8988T (cell line): ENCODE measurements at places on chromosomes 4 and X.

DNA sequence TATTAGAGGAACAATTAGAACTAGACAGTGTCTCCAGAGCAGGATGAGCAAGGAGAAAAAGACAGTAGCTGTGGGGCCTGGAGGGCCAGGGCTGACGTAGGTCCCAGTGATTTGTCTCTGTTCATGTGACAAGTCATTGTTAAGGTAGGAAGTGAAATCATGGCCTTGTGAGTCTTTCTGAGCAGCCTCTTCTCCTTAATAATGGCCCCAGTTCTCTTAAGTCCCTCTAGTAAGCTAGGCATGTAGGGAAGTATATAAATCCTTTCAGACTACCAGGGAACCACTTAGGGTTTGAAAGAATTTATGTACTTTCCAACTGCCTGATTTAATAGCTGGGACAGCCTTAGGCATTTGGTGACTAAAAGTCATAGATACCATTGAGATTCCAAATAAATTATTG is 133.0 kb downstream of the KLHL8 start:
- no peak for DNase-seq

- DNase-seq: no peak
These were observed 29.3 kb upstream of the BCOR start for GRCh38 chrX:40127052-40127451.

DNA sequence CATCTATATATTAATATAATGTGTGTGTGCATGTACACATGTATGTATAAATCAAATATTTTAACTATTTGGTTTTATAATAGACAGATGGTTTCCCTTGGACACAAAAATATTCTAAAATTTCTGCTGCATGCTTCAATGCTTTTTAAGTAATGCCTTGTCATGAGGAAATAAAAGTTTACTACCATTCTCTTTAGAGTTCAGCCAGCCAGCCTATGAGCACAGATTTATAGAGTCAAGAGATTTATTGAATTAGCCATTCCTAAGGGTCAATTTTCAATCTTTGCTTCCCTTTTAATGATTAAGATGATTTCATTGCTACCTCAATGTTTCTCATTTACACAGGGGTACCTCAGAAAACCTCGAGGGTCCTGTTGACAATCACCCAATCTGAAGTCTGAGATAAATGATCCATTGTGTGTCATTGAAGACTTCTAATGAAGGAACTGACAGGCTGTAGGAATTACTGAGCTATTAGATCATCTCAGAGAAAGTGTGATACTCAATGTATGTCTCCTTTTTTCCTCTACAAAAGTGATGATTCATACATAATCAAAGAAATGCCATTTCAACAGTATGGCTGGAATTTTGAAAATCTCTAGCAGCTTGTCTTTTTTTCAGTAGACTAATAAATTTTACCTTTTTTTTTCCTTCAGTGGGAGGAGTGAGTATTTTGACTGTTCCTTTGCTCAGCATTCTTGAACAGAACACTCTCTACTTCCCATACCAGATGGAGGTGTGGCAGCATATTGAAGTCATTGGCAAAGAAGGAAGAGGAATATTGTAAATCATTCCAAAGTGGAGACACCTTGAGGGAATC is 222.6 kb upstream of the PCDH18 start:
- no peak for DNase-seq

DNA sequence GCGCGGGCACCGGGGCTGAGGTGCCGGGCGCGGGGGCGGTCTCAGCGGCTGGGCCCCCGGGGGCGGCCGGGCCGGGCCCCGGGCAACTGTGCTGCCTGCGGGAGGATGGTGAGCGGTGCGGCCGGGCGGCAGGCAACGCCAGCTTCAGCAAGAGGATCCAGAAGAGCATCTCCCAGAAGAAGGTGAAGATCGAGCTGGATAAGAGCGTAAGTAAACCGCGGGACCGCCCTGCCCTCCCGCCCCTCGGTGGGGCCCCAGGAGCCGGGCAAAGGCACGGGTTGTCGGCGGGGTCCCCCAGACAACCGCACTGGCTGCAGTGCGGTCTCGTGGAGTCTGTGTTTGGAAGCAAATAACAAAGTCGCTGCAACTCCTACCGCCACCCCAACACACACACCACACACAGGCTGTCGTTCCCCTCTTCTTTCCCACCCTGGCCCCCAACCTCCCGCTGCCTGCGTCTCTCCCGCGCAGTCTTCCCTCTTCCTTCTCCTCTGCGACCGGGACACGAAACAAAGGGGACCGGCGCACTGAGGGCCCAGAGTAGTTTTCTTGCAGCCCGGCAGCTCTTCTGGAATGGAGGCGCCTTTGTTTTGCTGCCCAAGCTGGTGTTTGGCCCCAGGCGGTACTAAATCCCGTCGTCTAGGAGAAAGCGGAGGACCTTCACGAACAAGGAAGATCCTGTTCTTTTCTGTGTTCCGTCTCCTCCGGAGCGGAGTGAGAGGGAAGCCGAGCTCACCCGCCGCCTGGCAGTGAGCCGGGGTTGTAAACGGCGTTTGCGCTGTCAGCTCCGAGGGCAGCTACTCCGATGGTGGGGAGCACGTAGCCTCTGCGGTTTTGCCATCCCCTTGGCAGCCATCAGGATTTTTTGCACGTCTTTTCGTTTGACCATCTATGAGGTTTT is 788 bp downstream of the SAP30 start:
- peak; percentile 21 for DNase-seq

DNA sequence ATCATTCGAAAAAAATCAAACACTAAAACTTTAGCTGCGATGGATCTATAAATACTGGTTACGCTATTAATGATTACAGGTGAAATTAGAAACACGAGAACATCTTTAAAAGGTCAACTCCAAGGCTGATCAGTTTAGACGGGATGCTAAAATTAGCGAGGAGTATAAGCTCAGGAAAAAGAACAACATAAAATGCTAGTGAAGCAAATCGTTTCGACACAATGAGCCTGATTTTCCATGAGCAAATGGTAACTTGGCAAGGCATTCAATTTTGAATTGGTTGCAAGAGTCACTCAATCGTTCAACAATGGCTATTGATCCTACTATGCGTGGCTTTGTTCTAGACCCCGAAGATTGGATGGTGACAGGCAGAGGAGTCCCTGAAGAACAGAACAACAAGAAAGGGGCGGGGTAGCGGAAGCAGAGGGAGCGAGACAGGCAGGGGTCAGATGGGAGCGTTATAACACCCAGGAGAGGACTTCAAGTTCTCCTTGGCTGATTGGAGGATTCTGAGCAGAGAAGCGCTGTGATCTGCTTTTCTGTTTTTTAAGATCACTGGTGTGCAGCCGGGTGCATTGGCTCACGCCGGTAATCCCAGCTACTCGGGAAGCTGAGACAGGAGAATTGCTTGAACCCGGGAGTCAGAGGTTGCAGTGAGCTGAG is 146.5 kb downstream of the RBM47 start:
- DNase-seq: no peak

GRCh38 chr4:53161787-53162433 is 204.0 kb downstream of the SCFD2 start:
- no peak for DNase-seq

- no peak for DNase-seq
These were observed 11.2 kb downstream of the ARX start for GRCh38 chrX:25004485-25005032.

GRCh38 chrX:101160001-101160400 is 59.6 kb upstream of the DRP2 start:
- DNase-seq: no peak

GRCh38 chr4:15765910-15766697 is 12.0 kb upstream of the CD38 start:
- no peak for DNase-seq

GRCh38 chr4:168859888-168860694 is 150.0 kb downstream of the CBR4 start:
- no peak for DNase-seq

DNA sequence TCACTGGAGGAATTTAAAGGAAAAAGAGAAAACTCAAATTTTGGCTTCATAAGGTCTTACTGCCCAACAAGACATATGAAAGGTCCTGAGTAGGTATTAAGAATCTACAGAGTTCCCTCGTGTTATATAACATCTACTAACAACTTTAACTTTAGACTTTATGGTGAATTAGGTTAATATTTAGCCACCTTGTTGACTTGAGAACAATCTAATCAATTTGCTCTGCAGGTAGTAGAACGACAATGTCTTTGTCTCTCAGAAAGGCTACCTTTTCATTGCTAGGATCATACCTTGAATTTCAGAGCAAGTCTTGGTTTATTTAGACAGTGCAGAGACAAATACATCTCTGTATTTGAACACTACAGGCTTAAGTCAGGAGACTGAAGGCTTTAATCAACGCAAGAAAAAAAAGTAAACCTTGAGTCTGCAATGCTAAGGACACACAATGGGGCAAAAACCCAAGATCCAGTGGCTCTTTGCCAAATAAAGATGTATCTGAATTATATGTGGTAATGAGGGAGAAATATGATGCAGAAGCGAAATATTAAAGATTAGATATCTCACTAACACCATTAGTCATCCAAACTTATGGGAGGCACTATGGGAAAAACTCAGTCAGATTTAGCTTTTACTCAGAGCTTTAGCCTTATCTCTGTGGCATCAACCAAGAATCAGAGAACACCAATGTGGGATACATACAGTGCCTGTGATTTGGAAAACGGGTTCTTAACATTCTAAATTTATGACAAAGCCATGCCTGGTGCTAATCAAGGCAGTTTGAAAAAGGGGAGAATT is 93.6 kb upstream of the FTHL17 start:
- DNase-seq: no peak

- DNase-seq: no peak
These were observed 7.3 kb upstream of the SEC24D start for GRCh38 chr4:118843237-118843636.

DNA sequence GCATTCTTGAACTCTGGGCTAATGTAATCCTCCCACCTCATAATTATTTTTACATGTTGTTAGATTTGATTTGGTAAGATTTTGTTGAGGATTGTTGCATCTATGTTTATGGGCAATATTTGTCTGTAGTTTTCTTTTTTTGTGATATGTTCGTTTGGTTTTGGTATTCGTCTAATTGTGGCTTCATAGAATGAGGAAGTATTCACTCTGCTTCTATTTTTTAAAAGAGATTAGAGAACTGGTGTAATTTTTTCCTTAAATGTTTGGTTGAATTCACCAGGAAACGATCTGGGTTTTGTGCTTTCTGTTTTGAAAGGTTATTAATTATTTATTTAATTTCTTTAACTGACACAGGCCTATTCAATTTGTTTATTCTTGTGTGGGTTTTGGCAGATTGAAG is 161.2 kb upstream of the NUDT6 start:
- DNase-seq: no peak

- no peak for DNase-seq
These were observed 109.7 kb downstream of the PDLIM5 start for GRCh38 chr4:94561249-94562024.

DNA sequence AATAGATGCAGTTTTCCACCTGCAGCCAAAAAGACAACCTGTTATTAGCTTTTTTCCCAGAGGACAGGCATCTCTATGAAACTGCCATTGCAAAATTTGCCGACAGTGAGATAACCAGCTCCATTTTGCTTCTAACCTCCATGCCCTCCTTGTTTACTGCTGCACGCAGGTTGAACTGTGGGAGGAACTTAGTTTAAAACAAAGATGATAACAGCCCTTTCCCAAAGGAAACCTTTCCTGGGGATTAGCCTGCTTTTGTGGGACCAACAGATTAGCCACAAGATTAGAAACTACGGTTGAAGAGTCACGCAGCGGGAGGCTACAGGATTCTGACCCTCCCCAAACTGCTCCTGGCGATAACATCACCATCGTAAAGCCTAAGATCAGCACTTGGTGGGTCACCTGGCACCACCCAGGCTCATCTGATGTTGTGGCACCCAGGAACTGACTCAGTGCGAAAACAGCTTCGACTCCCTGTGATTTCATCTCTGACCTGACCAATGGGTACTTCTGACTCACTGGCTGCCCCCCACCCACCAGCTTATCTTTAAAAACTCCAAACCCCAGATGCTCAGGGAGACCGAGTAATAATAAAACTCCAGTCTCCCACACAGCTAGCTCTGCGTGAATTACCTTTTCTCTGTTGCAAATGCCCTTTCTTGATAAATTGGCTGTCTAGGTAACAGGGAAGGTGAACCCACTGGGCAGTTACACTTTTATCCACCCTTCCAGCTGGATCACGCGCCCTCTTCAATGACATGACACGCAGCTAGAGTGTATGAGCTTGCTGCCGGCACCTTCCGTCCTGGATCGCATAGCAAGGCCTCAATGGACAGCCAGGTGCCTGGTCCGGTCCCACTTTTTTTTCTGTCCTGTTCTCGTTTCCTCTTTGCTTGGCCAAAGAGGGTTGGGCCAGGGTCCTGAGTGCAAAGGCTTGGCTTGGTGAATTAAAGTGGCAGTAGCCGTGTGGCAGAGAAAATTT is 27.2 kb downstream of the NOP14 start:
- DNase-seq: peak; percentile 25

GRCh38 chrX:148204195-148204594 is 223.1 kb downstream of the FMR1NB start:
- no peak for DNase-seq

DNA sequence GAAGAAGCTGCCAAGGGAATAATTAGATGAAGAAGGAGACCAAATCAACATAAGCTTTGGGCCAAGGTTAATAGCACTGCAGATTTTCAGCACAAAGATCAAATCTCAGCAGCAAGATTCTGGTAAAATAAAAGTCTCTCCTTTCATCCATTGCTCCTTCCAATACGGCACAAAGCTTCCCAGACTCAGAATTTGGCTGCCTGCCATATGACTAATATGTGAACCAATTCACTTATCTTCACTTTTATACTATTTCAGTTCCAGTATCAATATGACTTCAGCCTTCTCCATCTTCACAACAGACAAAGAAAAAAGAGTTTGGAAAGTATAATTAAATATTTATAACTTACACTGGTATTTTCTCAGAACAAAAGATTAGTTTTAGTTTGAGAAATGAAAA is 978.3 kb upstream of the GRID2 start:
- DNase-seq: no peak

DNA sequence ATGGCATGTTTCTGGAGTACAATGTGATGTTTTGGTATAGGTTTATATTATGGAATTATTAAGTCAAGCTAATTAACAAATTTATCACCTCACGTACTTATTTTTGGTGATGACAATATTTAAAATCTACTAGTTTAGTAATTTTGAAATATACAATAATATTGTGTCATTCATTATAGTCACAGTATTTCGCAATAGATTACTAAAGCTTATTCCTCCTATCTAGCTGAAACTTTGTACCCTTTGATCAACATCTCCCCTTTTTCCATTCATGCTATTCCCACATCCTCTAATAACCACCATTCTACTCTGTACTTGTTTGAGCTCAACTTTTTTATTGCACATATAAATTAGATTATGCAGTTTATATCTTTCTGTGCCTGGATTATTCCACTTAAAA is 164.8 kb upstream of the SPANXN4 start:
- DNase-seq: no peak

GRCh38 chrX:143340190-143340589 is 177.1 kb downstream of the SPANXN3 start:
- no peak for DNase-seq

- DNase-seq: no peak
These were observed 175.0 kb downstream of the PPP3CA start for GRCh38 chr4:101172369-101172768.

GRCh38 chr4:150240011-150240410 is 161.8 kb downstream of the DCLK2 start:
- DNase-seq: no peak

GRCh38 chr4:113222471-113222870 is 173.0 kb downstream of the ANK2 start:
- no peak for DNase-seq

GRCh38 chr4:5211282-5211839 is 160.1 kb downstream of the STK32B start:
- no peak for DNase-seq
